NCI-H526 (cell line): ENCODE measurements at places on chromosomes 3 and 15.
A peak's percentile ranks its signal among the peaks of the same experiment; 100 is the strongest.

- no peak for DNase-seq
These were observed 141.5 kb downstream of the ZMAT3 start for GRCh38 chr3:178930116-178930515.

GRCh38 chr15:70463453-70463834 lies 299.9 kb downstream of the UACA start:
- no peak for DNase-seq

DNA sequence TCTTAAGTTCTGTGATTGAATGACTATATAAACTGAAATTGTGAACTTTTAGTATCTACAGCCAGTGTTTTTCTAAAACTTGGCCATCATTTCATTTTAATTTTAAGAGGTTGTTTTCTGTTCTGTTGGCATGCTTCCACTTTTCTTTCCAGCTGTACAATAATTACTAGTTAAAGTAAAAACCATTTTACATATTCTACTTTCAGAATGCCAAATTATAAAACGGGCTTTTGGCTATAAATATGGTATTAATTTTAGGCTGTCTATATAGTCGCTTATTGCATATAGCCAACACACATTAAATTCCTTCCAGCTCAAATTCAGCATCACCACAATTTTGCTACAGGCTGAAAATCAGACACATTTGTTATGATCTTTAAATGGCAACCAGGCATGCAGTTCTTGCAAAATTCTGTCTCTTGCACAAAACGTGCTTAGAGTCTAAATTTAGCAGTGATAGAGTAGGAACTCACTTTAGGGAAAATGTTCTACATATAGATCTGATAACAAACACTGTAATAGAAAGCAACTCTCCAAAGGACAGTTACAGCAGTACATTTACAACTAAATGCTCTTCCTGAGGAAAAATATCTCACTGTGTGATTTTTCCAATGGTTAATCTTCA lies 81.1 kb downstream of the BTD start:
- no peak for DNase-seq

DNA sequence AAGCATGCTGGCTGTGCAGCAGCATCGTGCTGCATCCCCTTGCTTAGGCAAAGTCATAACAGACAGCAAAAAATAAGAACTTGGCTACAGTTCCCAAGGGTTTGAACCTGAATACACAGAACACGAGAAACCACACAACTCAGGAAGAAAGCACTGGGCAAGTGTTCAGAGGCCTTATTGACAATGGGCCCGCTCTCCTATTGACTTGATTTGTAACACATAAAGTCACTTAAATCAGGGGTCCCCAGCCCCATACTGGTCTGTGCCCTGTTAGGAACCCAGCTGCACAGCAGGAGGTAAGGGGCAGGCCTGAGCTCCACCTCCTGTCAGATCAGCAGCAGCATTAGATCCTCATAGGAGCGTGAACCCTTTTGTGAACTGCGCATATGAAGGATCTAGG lies 145.1 kb downstream of the LSAMP start:
- no peak for DNase-seq

DNA sequence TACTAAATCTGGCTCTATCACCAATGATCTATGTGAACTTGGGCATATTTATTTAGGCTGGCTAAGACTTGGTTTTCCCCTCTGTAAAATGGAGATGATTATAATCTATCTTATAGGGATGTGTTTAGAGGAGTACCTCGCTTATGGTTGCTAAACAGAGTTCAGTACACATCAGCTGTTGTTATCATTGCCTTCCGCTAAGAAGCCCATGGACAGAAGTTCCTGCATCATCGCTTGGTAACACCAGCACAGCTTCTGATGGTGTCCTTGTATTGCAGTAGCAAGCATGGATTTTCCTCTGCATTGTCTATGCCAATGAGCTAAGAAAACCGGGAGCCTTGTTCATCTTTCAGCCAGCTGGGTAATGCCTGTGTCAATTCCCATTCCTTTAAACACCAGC lies 73.1 kb upstream of the LRTM1 start:
- DNase-seq: no peak

DNA sequence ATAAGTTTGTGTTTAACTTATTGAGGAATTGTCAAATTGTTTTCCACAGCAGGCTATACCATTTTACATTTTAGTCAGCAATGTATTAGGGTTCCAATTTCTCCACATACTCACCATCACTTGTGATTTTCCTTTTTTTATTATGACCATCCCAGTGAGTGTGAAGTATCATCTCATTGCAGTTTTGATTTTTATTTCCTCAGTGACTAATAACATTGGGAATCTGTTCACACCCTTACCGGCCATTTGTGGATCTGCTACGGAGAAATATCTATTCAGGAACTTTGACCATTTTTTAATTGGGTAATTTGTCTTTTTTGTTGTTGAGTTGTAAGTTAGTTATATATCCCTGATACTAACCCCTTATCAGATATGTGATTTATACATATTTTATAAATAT lies 54.8 kb upstream of the LMCD1 start:
- DNase-seq: no peak

DNA sequence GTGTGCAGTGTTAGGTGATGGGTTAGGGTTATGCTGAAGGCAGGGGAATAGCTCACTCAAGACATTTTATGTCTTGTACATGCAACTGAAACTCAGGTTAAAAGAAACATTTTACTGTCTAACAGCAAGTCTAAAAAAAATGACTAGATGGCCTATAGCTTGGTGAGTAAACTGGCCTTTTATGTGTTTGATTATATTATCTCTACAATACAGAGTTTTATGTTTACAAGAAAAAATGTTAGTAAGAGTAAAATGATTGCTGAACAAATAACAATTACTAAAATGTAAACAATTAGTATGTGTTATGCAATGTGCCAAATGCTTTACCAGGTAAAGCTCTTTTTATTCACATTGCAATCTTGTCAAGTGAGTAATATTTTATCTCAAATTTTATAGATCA lies 1039.6 kb downstream of the ROBO2 start:
- DNase-seq: no peak

DNA sequence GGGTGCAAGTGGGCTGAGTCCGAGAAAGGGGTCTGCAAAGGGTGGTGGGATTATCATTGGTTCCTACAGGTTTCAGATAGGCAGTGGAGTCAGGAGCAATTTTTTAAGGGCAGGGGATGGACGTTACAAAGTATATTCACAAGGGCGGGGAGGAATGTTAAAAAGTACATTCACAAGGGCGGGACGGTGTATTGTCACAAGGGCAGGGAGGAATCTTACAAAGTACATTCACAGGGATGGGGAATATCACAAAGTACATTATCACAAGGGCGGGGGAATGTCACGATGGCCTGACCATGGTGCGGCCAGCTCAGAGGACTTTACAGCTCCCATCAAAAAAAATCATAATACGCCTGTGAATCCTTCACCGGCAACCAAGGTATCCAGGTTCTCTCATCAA lies 20.6 kb upstream of the TEX55 start:
- DNase-seq: no peak

DNA sequence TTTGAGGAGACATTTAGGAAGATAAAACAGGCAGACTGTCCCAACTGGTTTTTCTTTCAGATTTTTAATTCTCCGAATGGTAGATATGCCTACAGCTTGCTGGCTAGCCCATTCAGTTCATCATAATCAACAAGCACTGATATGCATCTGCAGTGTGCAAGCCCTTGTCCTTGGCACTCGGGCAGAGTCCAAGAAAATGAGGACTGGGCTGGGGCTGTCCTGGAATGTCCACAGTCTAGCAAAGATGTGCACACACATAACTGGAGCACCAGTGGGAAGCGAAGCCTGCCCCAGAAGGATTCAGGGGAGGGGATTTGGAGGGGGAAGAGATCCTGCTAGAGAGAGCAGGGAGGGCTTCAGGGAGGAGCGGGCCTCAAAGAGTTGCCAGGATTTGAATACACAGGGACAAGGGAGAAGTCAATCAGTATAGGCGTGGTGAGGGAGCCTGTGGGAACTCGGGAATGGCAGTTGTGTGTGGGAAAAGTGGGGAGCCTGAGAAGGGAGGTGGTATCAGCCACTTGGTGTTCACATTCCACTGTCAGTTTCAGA lies 8.7 kb downstream of the FAH start:
- no peak for DNase-seq

DNA sequence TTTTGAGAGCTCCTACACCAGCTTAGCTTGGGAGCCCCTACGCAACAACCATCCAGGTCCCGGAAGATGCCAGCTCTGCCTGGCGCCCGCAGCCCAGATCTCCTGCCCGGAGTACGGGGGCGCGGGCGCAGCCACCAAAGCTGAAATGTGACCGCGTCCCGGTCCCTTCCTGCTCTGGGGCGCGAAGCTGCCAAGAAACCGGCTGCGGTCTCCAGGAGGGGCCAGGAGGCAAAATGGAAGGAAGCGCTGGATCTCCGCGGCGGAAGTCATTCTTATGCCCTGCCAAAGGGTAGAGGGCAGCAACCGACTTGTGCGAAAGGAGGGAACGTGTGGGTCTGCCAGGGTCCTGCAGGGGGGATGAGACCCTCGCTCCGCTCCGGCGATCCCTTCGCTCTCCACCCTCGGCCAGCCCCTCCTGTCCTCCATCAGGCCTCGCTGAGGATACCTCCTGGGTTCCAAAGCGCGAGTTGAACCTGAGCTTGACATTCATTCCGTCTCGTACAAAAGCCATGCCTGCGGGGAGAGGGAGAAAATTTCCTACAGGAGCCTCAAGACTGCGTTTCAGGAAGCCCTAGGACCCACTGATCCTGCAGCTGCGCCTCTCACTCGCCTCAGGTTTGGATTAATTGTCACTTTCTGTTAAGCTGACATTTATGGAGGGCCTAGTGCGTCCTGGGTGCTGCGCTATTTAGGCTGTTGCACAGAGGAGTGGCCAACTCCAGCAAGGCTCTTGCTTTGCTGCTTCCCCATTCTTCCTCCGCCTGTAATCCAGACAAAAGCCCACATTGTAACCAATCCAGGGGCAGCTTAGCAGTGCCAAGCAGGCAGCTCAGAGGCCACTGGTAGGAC lies 98.3 kb upstream of the VGLL3 start:
- peak; percentile 84 for DNase-seq

DNA sequence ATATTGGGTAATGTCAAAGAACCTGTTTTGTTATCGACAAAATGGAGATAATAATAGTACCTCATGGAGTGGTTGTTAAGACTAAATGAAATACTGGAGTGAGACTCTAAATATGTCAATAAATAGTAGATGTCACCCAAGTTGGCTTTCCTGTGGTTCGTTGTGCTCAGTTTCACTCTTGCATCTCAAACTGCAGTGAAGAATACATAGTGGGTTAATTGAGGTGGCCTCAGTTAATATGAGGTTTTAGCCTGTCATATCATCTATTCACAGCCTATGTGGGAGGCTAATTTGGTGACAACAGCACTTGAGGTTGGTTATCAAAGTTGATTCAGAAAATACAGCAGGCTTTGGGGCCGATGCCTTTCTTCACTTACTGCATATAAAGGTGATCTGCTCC lies 485.5 kb upstream of the SUCLG2 start:
- no peak for DNase-seq

DNA sequence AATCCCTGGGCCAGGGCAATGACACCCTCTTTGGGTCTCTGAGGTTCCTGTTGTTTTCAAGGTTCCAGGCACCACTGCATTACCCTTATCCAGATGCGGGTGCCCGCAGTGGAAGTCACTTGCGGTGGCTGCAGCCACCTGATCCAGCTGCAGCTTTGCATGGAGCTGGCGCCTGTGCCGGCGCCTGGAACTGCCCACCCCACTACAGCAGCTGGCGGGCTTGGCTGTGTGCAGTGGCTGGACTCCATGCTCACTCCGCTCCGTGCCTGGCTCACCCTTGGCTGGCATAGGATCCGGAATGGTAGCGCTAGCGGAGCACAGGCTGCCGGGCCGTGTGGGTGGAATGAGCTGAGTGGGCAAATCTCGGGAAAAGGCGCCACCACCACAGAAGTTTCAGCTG lies 832.6 kb upstream of the CADM2 start:
- no peak for DNase-seq

- DNase-seq: no peak
These were observed 953.4 kb downstream of the AGBL1 start for GRCh38 chr15:87033056-87033455.

DNA sequence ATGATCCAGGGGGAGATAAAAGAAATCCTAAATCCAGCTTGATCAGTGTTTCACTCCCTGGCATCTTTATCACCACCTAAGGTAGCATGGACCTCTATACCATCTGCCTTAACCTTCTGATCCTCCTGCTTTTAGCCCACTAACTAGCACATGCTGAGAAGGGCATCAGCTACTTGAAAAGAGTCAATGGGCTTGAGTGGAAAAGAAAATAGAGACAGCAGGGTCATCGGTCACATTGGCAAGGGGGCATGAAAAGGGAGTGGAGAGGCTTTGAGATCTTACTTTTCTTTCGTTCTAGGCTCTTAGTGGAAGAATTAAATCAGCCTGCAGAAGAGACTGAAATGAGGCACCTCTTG lies 239 bp upstream of the ZFYVE19 start:
- DNase-seq: no peak

DNA sequence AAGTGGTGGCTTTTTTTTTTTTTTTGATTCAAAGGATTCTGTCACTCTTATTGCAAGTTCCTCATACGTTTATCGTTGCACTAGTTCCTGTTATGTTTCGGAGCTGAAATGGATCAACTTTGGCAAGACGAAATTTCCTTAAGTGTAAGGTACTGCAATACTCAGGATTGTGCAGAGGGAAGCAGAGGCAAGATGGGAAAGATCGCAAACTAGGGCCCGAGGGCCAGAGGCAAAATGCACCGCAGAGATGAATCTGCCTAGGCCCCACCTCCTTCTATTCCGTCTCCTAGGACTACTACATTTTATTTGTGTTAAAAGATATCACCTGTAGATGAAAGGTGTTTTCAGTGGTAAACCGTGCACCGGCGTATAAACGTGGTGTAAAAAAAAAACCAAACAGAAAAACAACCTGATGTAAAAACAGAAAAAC lies 331 bp downstream of the RNU6-1 start:
- peak; percentile 86 for DNase-seq

DNA sequence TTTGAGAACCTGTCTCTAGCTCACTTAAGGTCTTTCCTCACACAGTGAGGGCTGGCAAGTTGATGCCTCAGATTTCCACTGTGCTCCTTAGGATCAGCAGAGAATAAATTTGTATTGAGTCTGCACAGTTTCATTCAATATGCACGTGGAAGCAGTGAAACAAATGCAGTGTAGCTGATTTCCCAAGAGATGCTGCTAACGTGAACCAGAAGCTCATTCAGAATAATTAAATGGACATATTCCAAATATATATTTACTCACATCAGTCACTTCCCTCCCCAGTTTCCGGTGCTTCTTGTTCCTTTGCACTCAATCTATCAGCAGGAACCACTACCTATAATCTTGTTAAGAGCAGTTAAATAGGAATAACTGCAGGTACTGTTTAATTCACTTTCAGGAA lies 86.1 kb downstream of the UNC13C start:
- DNase-seq: no peak

DNA sequence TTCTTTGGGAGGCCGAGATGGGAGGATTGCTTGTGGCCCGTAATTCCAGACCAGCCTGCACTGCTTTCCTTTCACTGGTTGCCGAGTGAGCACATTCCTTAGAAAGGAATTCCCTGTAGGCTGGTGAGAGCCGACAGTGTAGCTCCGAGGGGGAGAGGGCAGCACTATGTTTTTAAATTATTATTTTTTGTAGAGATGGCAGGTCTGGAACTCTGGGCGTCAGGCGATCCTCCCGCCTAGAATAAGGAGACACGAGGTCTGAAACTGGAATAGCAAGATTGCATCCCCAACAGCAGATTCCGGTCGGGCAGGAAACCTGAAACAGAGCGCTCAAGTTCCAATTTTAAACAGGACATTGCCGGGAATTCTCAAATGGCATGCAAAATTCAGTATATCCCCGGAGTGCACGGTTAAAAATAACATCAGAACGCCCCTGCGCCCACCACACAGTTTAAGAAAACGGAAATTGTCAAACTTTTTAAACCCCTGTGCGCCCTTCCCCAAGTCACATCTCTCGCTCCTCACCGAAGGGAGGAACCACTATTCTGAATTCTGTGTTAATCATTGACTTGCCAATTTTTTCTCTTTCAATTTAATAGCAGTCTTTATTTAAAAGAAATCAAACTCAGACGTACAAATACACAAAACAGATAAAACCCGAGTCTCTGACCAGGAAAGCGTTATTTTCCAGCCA lies 643 bp upstream of the RNU5B-1 start:
- DNase-seq: peak; percentile 78
